ENCODE measurements at places on chromosomes 11 and 22.

- DNase-seq, result no peak
Observed at GRCh38 chr11:128330203-128330602, 257.2 kb downstream of the ETS1 start.

GRCh38 chr11:235997-236773, at the start of gene SIRT3:
TSS of gene SIRT3 (minus strand) at chr11:236342. CDS start at chr11:236328, 14 bp downstream.
- peak; percentile 96 for DNase-seq

- DNase-seq, result no peak
Observed at GRCh38 chr22:48376936-48377712, 1450.5 kb downstream of the BRD1 start.

DNA sequence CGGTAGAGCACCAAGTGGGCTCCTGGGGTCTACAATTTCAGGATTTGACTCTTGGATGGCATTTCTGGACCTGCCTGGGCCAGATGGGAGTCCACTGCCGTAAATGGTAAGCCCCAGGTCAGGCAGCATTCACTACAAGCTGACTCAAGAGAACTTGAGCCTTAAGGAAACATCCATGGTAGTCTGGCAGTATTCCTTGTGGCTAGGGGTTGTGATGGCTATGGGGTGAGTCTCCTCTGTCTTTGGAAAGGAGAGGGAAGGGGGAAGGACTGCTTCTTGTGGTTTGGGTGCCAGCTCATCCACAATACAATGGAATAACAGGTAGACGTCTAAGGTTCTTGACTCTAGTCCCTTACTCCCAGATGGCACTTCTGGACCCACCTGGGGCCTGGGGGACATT, 32.3 kb upstream of the POU2AF2 start:
- no peak for DNase-seq

- no peak for DNase-seq
Observed at GRCh38 chr22:48874956-48875355, 952.7 kb downstream of the BRD1 start.

DNA sequence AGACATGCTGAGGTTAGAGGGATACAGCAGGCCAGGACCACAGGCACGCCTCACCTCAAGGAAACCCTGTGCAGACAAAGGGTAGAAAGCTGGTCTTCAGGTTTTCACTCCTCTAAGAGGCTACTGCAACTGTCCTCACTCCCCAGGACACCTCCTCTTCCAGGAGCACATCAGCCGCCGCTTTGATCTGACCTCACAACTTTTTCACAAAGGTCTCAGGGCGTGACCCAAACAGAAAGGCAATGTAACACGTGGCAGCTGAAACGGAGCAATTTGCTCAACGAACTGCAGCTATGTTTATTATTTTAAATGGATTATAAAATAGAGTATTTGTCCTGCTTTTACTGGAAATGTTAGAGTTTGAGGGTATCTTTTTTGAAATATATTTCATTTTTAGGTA, 46.1 kb downstream of the LARGE1 start:
- no peak for DNase-seq

Measured in GM13976 (cell line).